CD4-positive, alpha-beta T cell treated with Interleukin-4 for 4 hours (primary cell): ENCODE measurements at places on chromosomes 6 and 20.

DNA sequence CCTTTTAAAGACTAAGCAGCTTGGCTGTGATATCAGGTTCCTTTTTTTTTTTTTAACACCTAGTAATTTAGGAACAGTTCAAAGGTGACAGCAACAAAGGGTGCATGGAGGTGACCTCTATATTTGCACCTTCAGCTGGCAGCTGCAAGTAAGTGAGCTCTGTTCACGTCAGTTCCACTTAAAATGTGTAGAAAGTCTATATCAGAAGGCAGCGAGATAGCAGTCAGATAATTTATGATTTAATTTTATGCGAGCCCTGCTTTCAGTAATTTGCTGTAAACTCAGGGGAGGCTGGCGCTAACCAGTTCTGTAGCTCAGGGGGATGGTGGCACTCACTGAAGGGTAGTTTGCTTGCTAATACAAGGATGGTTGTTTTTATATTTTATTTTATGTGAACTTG, 602.8 kb upstream of the MMS22L start:
- DNase-seq = no peak

- DNase-seq = peak; percentile 70
Measured at GRCh38 chr20:43749734-43750294, 23.0 kb upstream of the GTSF1L start.

- DNase-seq = no peak
Measured at GRCh38 chr20:17699931-17700351, at the start of gene BANF2. Gene BANF2, plus strand, starts transcription at chr20:17699966. Its CDS starts 25,060 bp downstream, at chr20:17725026.

DNA sequence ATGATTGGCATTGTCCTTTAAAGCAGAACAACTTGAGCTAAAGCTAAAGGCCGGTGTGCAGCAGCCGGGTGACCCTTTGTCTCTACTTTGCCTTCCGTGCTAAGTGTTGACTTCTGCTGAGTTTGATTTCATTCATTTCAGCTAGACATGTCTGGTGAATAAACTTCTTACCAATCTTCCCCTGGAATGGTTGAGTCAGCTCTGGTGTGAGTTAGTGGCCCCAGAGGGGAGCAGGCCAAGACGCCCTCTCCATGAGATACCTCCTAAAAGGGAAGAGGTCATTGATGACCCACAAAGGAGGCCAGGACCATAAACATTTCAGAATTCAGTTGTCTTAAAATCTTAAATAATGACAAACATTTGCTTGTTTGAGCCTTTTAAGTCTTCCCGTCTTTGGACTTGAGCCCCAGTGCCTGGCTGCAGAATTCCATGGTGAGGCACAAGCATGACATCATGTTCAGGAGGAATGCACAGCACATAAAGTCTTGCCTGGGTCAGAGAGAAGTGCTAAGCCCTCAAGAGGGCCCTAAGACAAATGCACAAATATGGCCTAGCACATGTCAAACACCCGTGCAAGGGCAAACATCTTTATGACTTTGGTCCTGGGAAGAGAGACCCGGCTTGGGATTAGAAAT, 96.3 kb upstream of the NEDD9 start:
- DNase-seq = no peak

- no peak for DNase-seq
Measured at GRCh38 chr20:34753706-34754461, 49.7 kb downstream of the TP53INP2 start.

DNA sequence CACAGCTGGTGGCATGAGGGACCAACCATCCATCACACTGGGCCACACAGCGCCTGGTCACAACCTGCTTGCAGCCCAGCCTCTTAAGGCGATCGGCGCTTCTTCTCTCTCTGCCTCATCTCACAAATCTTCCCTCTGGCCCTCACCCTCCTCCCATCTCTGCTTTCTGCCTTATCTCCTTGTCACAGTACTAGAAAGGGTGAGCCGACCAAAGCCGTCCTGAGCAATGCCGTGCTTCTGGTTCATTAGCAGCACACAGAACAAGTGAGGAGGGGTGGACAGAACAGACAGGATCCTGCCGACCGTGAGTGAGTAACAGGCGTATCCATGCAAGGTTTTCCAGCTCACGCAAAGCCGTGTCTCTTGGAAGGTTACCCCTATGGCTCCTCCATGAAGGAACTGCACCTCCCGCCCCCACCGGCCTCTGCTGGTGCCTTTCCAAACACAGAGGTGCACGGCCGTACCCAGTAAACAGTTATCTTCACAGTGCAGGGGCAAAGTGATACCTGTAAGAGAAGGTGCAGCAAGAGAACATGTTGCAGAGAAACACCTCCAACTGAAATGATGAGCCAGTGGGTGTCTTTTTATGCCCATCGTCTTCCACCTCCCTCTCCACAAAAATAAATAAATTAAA, 331.7 kb downstream of the FARS2 start:
- DNase-seq = no peak

DNA sequence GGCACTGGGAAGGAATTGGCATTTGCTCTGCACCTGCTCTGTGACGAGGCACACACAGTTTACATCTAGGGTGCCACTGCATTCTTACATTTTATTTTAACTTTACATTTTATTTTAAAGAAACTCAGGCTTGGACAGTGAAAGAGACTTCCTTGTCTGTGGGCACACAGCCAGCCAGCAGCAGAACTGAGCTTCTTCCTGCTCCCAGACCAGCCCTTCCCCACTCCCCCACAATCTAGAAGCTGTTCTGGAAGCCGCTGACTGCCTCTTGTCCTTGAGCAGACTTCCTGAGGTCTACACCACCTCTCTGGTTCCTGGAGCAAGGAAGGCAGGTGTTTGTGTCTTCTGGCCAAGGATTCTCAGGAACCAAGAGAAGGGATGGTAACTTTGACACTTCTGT, 27.9 kb upstream of the CD93 start:
- no peak for DNase-seq

- no peak for DNase-seq
Measured at GRCh38 chr20:25574411-25574810, 10.9 kb downstream of the NINL start.

DNA sequence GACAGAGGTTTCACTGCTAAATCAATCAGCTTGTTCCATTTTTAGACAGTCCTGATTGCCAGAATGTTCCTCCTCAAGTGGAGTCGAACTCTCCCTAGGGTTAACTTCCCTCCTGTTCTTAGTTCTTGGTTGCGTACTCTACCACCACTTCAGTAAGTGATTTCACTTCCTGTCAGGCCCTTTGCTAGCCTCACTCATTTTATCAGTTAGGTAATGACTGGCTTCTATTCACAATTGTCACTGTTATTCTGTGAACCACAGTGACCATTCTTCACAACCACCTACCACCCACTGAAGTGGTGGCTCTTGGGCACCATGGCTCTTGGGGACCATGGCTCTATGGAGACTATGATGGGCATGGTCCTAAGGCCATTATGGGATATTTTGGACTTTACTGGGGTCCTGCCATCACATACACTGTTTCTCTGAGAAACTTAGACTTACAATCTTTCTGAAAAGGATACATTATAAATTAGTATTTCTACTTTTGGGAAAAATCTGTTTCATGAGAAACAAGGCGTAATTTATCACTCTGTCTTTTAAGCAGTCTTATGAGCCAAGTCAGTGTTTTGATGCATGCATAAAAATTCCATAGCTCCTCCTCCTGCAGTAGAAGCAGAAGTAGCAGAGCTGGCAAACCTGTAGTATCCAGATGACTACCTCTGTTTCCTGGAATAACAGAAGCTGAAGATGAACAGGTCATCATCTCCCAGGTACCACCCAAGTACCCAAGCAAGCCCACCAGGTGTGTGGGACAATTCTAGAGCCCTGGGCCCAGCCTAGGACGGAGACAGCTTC, 66.3 kb downstream of the ATXN1 start:
- DNase-seq = peak; percentile 48

DNA sequence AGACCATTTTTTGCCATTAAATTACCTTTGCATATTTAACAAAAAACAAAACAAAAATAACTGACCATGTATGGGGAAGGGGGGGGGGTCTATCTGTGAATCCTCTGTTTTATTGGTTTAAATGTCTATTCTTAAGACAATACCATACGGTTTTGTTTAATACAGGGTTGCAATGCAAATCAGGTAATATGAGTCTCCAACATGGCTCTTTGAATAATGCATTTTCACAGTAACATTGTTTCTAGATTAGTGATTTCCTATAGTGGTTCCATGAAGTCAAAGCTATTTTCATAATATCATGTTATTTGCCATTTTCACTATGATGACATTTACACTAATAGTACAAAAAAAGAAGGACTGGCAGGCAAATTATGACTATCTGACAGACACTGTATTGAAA, 64.7 kb upstream of the LYRM2 start:
- no peak for DNase-seq

- no peak for DNase-seq
Measured at GRCh38 chr20:46050885-46051284, 21.9 kb downstream of the SLC12A5 start.

- DNase-seq = no peak
Measured at GRCh38 chr6:14880052-14880451, 365.8 kb upstream of the JARID2 start.

DNA sequence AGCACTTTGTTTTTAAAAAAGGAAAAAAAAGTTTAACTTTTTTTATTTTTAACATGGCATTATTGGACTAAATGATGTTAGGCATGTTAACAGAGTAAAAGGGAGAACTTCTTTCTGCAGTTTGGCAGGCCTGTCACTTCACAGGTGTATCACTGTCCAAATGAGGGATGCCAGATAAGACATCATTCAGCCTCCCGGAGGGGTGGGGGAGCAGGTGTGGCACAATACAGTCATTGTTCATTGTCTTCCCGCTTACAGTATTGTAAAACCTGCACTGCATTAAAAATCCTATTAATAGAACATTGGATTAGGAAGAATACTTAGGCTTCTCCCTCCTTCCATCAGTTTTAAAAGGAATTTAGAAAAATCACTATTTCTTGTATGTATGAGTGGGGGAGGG, 80.7 kb downstream of the CARMIL1 start:
- DNase-seq = no peak

- DNase-seq = peak; percentile 84
Measured at GRCh38 chr6:33014841-33015634, 5.6 kb upstream of the HLA-DOA start.

- no peak for DNase-seq
Measured at GRCh38 chr6:11701573-11701972, 77.0 kb downstream of the ADTRP start.

DNA sequence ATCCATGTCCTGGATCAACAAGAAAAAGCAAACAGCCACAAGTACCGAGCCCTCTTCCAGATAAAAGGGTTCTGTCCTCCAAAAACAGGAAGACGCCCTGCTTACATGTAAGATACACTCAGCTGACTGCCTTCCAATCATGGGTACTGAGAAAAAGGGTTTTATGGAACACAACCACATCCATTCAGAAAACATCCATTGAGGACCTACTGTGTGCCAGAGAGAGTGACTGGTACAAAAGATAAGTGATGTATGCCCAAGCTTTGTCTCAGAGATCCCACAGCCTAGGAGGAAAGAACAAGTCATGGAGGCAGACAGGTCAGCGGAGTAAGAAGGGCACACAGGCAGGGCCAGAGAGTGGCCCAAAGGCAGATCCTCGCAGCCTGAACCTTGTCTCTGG, 94.8 kb upstream of the SSTR4 start:
- DNase-seq = no peak

DNA sequence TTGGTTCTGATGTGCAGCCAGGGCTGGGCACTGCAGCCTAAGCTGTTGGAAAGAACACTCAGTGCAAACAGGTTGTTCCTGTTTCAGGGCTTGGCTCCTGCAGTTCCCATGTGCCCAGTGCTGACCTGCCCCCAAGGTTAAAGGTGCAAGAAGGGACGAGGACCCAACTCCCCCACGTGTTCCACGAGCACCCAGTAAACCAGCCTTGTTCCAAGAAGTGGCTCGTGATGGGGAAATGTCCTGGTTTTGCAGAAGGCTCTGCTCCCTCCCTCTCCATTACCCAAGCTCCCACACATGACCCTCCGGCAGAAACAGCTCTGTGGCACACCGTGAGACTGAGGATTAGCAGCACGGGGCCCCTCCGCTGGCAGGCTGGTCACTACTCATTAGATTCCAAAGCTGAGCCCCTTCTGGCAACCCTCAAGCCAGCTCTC, 9.4 kb downstream of the ACSS1 start:
- DNase-seq = no peak

DNA sequence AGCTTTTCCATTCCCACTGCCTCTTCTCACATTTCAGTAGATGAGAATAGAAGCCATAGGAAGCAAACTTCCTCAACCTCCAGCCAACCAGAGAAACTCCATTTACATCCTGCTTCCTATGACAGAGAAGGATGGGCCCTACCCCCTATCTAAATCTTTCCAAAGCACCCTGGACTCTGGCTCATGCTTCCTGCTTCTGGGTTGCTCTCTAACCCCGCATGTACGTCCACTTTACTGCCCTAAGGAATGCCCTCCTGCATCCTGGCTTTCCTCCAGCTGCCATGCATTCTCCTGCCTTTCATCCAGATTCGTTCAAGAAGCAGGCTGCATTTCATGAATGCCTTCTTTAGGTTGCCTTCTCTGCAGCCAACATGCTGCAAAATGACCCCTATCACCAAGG, 91.9 kb downstream of the FAM217A start:
- DNase-seq = no peak

- DNase-seq = no peak
Measured at GRCh38 chr6:118495485-118496280, 52.4 kb upstream of the PLN start.

GRCh38 chr20:39674842-39675241, 712.7 kb downstream of the DHX35 start:
- no peak for DNase-seq

DNA sequence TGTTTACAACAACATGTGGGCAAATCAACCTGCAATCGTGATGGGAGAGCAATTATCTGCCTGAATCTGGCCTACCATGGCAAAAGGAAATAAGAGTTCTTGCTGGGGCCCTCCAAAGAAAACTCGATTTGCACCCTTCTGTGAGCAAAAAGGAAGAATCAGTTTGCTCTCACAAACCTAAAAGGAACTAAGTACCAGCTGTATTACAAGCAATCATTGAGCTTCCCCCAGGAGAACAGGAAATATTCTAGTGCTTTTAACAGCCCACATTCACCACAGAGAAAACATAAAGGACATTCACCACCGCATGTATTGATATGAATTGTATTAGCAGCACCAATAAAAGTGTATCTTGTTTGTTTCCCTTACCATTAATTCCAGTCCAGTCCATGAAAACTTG, 75.0 kb downstream of the MBOAT1 start:
- no peak for DNase-seq

DNA sequence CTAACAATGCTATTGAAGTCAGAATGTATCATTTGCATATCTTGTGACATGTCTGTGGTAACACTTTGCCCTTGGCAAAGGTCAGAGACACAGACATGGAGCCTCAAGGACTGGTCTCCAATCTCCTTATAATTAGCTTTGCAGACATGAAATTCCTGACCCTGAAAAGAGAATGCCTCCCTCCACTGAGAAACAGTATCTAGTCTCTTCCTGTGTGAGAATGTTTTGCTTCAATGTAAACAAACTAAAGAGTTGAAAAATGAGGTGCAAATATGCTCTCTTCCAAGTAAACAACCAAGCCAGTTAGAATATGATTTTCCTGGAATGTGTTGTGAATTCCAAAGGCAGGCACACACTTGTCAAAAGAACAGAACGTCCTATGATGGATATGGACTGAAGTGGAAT, 407.1 kb upstream of the MARCKS start:
- no peak for DNase-seq
